CD4-positive, alpha-beta T cell treated with Interleukin-4 for 4 hours (primary cell): ENCODE measurements at places on chromosomes 1 and 21.

DNA sequence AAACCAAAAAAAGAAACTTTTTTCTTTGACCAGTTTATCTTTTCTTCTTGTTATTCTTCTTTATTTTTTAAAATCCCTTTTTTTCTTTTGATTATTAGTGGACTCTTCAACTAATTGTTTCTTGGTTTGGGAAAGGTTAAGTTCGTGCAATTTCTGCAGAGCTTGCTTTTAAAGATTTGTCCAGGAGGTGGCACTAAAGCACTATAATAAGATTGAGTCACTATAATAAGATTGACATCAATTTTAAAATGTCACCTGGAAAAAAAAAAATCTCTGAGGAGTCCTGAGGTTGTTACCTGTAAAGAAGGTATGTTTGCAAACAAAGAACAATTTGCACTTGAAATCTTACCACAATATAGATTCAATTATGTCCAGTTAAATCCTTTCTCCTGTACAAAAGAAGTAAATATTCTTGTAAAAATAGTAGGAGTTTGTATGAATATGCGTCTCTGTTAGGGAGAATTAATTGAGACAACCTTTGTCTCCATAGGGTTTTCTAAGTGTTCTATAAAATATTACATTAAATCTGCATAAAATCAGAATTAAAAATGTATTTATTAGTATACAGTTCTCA, 166.7 kb downstream of the ADGRL4 start:
- peak; percentile 30 for DNase-seq

- DNase-seq, result no peak
These were observed 65.3 kb upstream of the BEND5 start for GRCh38 chr1:48841966-48842365.

DNA sequence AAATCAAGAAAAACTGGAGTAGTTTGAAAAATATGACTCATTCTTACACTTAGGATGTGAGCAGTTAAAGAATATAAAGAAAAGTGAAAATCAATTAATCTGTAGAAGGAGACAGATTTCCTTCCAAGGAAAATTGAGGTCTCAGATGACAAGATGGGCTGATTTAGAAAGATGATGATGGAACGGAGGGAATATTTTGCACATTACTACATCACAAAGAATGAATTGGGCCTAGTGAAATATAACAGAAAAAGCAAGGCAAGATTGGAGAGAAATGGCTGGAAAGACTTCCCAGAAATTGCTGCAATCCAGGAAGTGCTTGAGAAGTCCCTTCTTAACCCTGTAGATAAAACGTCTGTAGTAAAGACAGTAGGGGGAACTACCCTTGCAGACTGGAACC, 169.1 kb upstream of the SYT6 start:
- no peak for DNase-seq

GRCh38 chr1:203206129-203206687, 19.7 kb upstream of the CHI3L1 start:
- no peak for DNase-seq

GRCh38 chr1:39787468-39787867, 1.2 kb downstream of the BMP8B start:
- DNase-seq, result no peak
